Stimulated activated CD4-positive, alpha-beta T cell treated with anti-CD3 and anti-CD28 coated beads, Interleukin-15, amount 100 ng/mL, for 1 hour (primary cell): ENCODE measurements at places on chromosomes 5 and 9.

DNA sequence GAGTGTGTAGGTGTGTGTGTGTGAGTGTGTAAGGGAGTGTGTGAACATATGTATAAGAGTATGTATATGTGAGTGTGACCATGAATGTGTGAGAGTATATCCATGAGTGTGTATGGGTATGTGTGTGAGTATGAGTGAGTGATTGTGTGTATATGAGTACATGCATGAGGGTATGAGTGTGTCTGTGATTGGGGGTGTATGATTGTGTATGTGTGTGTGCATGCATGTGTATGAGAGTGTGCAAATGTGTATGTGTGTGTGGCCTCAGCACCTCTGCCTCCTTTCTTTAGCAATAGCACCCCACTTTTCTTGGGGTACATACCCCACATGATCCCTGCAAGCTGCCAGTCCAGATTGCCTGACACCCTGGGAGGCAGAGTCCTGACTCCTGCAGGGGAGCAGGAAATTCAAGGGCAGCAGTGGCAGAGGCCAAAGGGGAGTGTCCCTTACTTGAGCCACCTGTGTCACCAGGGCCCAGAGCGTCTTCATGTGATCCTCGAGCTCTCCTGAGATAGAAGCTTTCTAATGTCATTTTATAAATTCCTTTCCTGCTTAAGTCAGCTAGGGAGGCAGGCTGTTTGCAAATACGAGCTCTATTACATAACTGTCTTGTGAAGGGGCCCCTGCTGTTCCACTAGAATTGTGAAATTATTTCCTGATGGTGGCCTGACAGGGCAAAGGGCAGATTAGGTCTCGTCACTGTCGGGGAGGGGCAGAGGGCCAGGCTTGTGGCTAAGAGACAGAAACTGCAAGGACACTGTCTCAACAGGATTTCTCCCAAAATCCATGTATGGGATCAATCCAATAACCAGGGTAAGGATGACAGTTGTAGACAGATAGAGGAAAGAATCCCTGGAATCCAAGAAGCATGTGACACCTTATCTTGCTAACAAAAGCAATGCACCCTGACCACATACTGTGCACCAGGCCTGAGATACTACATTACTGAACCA is 389.1 kb downstream of the GADD45G start:
- DNase-seq: no peak

DNA sequence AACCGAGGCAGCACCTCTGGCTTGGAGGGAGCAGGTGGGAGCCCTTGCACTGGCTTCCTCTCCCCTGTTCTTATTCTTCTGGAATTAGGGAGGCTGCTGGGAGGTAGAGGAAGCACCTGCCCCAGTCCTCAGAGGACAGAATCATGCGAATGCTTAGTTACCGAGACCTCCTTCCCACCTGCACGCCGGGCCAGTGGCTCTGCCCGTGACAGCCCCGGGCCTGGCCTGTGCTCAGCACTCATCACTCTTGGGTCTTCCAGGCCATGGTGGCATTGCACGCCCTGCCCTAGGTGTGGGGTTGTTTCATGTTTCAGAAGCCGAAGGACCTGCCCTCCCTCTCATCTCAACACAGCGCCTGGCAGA is 45.3 kb upstream of the NKD2 start:
- DNase-seq: no peak

DNA sequence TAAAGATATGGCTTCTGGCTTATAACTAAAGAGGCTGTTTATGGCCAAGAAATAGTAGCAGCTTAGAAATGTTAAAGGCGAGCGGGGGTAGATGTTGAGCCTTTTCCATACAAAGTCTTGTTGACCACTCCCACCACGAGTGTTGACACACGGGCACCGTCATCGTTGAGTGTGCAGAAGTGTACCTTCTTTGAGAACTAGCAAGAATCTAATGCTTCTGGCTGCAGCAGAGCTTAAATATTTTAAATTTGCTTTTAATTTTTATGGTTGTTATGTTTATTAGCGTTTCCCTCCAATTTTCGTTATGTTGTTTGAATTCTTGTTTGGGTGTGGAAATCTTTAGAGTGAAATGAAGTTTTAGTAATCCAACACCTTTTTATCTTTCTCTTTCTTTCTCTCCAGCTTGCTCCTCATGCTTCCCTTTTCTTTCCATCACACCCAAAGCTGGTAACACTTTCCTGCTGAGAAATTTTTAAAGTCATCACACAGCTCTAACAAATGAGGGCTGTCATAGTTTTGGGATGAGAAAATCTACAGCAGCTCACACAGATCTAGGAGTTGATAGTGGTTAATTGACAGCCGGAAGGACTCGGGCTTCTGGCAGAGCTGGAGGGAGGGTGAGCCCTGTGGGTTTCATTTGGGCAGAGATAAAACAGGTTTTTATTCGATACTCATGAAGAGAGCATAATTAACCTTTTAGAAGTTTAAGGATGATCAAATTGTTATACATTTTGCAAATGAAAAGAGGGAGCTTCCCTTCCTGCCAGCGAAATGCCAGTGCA is 120.1 kb upstream of the ZNF608 start:
- DNase-seq: no peak

GRCh38 chr9:135810806-135811575 is 96.4 kb downstream of the CAMSAP1 start:
- no peak for DNase-seq

DNA sequence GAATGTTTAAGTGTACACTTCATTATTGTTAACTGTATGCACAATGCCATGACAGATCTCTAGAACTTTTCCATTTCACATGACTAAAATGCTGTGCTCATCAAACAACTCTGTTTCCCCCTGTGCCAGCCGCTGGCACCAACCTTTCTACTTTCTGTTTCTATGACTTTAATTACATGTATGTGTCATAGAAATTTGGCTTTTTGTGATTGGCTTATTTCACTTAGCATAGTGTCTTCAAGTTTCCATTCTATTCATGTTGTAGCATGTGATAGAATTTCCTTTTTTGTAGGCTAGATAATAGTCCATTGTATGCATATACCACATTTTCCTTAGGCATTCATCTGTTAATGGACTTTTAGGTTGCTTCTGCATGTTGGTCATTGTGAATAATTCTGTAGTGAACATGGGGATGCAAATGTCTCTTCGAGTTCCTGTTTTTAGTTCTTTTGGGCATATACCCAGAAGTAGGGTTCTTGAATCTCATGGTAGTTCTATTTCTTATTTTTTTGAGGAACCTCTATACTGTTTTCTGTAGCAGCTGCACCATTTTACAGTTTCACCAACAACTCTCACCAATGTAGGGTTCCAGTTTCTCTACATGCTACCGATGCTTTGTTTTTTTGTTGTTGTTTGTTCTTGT is 184.4 kb upstream of the DMRT1 start:
- DNase-seq: no peak
